ENCODE measurements at places on chromosomes 2 and 18.
A peak's percentile ranks its signal among the peaks of the same experiment; 100 is the strongest.

GRCh38 chr18:8215741-8216140, 393.5 kb upstream of the RAB12 start:
- no peak for DNase-seq

- no peak for DNase-seq
Measured at GRCh38 chr2:239226677-239227581, 173.9 kb downstream of the HDAC4 start.

DNA sequence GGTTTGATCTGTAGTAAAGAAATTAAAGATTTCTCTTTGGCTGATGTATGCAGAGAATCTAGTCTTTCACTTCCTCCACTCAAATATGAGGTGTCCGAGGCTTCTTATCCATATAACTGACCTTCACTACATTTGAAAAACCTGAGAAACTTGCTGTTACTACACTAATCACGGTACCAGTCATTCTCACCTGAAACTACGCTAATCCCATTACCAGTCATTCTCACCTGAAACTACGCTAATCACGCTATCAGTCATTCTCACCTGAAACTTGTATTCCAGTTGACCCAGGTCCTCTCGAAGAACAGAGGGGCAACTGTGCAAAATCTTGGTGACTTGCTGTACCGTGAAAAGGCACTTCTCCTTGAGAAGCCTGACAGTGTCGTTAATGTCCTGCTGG, 5.1 kb downstream of the MTERF4 start:
- no peak for DNase-seq

- no peak for DNase-seq
Measured at GRCh38 chr2:109297566-109298490, 168.8 kb downstream of the SH3RF3 start.

DNA sequence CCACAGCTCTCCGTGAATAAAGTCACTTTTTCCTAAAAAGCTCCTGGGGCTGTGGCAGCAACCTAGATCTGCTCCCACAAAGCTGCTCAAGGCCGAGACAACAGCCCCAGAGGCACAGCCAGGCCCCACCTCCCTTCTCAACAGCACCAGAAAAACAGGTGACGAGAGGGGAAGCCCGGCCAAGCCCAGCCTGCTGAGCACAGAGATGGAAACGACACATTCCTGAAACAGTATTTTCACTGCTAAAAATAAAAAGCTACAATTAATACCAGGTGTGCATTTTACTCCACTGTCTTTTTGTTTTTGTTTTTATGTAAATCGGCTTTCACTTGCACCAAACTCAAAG, 199.3 kb downstream of the HDAC4 start:
- no peak for DNase-seq

GRCh38 chr2:38461470-38461869, 84.4 kb upstream of the ATL2 start:
- no peak for DNase-seq

DNA sequence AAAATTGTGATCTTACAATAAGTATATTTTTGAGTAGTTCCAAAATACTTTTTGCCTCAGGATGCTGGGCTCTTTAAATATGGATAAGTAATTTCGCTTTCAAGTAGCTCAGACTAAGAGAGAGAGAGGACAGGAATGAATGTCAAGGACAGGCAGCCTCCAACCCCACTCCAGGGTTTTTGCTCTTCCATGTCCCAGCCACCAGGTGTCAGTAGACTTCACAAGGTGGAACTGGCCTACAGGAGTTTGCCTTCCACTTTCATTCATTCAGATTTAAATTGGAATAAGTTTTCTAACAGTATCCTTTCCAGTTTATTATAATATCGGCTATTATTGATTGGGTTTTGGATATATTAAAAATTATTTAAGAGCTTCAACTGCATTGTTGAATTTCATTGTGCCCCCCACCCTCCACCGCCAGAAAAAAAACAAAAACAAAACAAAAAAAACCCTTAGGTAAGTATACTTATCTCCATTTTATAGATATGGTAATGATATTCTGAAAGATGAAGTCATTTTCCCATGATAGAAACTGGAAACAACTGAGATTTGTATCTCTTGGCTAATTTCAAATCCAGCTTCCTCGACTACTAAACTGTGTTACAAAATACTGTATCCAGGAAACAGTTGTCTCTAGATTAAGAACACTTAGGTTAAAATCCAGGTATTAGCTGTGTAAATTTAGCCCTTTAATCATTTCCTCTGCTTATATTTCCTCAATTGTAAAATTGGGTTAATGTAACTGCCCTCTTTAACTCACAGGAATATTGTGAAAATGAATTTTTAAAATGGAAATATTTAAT, 793.1 kb downstream of the ERBB4 start:
- DNase-seq: peak; percentile 14

DNA sequence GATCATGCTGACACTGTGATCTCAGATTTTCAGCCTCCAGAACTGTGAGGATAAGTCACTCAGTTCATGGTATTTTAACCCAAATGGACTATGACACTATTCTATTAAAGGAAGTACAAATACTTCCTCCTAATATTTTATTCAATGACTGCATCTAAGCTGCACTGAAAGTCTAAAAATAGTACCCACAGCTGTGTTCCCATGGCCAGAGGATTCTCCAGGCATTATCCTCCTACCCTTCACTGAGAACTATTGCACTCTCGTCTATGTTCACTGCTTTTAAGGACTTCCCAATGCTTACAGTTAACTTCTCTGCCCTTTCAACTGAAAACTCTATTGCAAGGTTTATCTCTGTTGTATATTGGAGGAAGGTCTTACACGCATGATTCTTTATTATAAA, 15.2 kb downstream of the LRATD1 start:
- no peak for DNase-seq

DNA sequence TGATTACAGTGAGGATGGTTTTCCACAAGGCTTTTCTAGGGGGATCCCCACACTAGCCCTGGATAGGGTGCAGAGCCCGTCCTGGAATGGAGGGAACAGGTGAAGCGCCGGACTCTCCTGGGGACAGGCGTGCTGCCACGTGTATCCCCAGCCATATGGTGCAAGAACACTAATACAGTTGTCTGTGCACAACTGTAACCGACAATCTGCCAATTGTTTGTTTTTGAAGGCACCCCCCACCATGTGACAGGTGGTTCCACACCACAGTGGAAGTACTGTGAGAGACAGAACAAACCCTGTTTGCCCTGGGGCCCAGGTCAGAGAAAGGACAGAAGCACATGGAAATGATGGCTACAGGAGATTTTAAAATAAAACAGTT, 52.9 kb downstream of the MYCN start:
- DNase-seq: no peak

GRCh38 chr2:101766871-101767739, 69.6 kb downstream of the MAP4K4 start:
- no peak for DNase-seq

DNA sequence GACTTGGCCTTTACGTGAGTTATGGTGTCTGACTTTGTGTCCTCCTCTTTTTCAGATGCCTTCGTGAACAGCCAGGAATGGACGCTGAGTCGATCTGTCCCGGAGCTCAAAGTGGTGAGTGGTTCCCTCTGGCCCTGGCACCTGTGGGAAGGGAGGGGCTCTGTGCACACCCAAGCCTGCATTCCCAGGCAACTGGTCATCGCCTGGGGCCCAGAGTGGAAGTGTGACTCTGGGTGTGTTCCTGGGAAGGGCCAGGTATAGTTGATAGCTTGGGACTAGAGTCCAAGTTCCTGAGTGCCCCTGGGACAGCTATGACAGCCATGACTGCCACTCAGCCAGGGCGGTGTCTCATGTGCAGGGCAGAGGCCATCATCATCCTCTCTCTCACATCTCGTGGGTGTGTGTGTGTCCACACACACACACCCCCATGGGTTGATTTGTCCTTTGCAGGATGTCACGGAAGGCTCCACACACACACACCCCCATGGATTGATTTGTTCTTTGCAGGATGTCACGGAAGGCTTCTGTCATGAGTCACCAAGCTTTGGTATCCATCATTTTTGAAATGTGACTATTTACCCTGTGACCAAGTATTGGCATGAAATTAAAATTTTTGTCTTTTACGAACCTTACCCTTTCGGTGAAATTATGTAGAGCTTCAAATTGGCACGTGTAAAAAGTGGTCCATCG, 215.4 kb downstream of the AGAP1 start:
- DNase-seq: no peak

GRCh38 chr2:183903026-183903425, 695.3 kb upstream of the ZNF804A start:
- no peak for DNase-seq

GRCh38 chr2:22843919-22844537, 541.0 kb upstream of the KLHL29 start:
- DNase-seq: no peak

DNA sequence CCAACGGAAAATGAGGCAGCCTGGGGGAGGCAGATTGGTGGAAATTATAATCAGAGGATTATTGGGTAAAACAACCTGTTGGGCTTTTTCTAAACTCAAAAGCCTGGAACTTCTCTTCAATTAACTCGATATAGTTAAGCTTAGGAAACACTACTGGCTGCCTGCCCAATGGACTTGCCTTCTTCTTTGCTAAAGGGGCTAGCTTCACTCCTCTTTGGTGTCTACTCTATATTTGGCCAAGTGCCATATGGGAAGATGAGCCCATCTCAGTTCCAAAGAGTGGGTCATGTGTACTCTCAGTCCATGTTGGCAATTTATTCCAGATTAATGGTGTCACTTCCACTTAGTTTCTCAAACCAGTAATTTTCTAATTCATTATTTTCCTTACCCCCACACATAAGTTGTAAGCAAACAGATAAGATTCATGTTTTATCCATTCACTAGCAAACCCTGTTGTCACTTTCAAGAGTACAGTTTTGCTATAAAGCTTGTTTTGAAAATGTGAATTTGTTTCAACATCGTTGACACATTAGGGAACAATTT, 34.3 kb downstream of the DARS1 start:
- no peak for DNase-seq

DNA sequence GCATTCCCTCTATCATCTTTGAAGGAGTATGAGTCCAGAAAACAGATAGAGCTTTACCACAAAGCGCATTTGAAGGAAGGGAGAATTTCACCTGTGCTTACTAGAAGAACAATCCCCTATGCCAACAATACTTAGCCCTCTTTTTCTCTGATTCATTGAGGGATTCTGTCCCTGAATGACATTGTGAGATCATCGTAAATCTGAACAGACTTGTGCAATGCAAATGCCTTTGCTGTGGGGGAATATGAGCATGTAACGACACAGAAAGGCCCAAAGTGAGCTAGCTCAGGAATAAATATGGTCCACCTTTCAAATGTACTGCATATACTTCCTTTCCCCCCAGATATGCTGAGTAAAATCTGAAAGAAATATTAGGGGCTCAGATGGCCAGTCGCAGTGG, 67.6 kb downstream of the SCN1A start:
- DNase-seq: no peak

GRCh38 chr2:70985283-70985688, 6.9 kb downstream of the ANKRD53 start:
- DNase-seq: no peak

DNA sequence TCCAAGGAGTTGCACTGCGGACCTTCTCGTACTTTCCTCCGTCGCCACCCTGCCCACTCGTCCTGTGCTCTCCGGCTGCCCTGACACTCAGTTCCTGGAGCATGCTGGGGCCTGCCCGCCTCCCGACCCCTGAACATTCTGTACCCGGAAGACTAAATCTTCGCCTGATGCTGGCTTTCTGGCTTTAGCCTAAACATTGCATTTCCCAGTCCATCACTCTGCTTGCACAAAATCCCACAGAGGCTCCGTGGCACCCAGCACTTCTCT, 550 bp upstream of the SFXN5 start:
- no peak for DNase-seq

GRCh38 chr18:79543861-79544385, 135.7 kb upstream of the CTDP1 start:
- DNase-seq: no peak
